DMS53 (cell line): ENCODE measurements at places on chromosomes 7 and 10.
A peak's percentile ranks its signal among the peaks of the same experiment; 100 is the strongest.

GRCh38 chr7:38300175-38300574 lies 26.7 kb upstream of the TARP start:
- no peak for DNase-seq

- DNase-seq: no peak
These were observed 534.8 kb downstream of the AUTS2 start for GRCh38 chr7:70132852-70133690.

- DNase-seq: no peak
These were observed 33.8 kb upstream of the TOMM7 start for GRCh38 chr7:22856416-22856815.

- peak; percentile 31 for DNase-seq
These were observed 331.2 kb downstream of the LRRTM3 start for GRCh38 chr10:67257018-67257417.

GRCh38 chr10:19250546-19250945 lies 201.9 kb downstream of the MALRD1 start:
- no peak for DNase-seq

- DNase-seq: no peak
These were observed 5.2 kb upstream of the UTF1 start for GRCh38 chr10:133224756-133225372.

GRCh38 chr7:64655811-64656210 lies 10.1 kb upstream of the ZNF107 start:
- DNase-seq: no peak

GRCh38 chr7:44489955-44490350 lies 505 bp downstream of the NUDCD3 start:
- DNase-seq: peak; percentile 68

DNA sequence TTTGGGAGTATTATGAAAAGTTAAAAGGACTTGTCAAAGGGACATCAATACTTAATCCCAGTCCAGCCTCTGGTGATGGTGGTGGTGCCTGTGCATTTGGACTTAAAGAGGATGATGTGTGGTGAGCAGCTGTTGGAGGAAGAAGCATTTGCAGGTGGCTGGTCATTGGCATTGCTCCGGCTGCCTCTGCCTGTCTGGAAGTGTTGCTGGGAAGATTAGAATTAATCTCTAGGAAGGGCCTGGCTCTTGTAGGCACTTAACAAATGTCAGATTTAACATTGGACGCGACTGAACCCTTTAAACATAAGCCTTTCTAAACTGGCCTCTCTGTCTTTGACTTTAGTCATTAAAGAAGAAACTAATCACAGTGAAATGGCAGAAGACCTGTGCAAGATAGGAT lies 58.8 kb downstream of the FIGNL1 start:
- DNase-seq: no peak

DNA sequence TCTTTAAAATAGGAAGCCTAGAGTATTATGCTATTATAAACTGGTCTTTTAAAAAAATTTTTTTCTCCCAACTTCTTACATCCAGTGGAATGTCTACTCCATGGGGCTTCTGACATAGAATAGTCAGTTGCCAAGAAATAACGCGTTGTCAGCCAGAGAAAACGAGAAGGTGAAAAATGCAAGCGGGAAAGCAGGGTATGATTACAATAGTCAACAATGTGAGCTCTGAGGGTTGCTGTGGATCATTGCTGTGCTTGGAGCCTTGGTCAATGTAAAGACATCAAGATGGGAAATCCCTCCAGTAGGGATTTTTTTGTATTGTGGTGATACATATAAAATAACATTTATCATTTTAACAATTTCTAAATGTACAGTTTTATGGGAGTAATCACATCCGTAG lies 27.6 kb upstream of the PLPP4 start:
- DNase-seq: no peak

DNA sequence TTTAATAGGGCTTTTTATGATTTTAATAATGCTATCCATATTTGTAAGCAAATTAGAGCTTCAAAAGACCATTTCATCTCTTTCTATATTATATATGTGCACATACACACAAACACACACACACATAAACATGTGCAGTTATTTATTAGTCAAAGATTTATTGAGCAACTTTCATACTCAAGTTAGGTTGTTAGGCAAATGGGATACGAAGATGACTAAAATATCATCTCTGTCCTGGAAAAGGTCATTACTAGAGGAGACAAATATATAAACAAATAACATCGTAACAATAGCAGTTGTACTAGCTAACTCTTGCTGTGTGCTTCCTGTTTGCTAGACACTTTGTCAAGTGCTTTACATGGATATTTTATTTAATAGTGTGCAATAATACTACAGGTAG lies 307.9 kb downstream of the SNX13 start:
- no peak for DNase-seq

GRCh38 chr7:23207021-23207420 lies 25.2 kb downstream of the NUP42 start:
- DNase-seq: peak; percentile 81

DNA sequence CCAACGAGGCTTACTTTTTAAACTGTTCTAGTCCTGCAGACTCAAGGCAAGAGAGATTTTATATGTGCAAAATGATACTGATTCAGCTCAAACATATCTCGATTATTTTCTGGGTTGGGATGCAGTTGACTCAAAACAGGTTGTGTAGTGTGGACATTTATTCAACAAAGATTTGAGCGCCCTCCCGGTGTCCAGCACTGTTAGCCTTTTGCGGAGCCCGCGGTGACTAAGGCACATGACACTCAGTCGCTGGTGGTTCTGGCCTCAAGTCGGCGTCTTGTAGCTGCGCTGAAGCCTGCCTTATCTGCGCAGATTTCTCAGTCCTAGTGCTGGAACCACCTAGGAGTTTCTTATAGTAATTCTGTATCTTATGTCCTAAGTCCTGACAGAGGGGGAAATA lies 938 bp upstream of the CADPS2 start:
- DNase-seq: peak; percentile 92

DNA sequence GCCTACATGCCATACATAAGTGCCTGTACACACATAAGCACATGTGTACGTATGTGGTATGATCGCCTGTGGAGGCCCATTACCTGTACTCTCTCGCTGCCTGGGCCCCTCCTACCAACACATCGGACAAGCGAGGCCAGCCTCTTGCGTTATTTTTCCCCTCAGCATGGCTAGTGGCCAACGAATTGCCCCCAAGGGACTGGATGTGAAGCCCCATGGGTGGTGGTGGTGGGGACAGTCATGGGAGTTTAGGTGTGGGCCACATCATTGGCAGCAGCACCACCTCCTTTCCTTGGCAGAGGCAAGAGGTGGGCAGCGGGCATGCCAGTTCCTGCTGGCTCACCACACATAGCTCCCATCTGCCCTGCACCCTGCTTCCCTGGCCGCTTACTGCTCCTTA lies 10.0 kb downstream of the GRK5 start:
- DNase-seq: no peak

DNA sequence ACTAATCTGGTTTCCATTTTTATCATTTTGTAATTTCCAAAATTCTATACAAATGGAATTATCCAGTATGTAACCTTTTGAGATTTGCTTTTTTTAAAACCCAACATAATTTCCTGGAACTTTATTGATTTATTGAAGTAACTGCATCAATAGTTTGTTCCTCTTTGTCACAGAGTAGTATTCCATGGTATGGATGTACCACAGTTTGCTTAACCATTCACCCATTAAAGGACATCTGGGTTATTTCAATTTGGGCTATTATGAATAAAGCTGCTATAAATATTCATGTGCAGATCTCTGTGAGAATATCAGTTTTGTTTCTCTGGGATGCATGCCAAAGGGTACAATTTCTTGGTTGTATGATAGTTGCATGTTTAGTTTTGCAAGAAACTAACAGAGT lies 2.9 kb downstream of the GPNMB start:
- no peak for DNase-seq

DNA sequence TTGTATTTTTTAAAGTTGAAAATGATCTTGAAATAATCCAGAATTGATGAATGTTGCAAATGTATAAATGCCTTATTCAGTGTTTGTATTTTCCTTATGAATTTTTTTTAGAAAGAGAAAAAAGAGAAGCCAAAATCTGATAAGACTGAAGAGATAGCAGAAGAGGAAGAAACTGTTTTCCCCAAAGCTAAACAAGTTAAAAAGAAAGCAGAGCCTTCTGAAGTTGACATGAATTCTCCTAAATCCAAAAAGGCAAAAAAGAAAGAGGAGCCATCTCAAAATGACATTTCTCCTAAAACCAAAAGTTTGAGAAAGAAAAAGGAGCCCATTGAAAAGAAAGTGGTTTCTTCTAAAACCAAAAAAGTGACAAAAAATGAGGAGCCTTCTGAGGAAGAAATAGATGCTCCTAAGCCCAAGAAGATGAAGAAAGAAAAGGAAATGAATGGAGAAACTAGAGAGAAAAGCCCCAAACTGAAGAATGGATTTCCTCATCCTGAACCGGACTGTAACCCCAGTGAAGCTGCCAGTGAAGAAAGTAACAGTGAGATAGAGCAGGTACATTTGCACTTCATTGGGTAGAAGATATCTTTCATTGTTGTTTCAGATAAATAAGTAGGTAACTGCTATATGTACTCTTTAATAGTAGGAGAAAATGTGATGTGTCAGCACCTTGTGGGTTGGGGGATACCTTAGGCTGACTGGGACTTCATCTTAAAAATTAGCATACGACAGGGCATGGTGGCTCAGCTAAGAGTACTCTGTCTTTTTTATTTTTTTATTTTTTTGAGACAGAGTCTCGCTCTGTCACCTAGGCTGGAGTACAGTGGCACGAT lies 3.9 kb downstream of the DDX21 start:
- DNase-seq: no peak

DNA sequence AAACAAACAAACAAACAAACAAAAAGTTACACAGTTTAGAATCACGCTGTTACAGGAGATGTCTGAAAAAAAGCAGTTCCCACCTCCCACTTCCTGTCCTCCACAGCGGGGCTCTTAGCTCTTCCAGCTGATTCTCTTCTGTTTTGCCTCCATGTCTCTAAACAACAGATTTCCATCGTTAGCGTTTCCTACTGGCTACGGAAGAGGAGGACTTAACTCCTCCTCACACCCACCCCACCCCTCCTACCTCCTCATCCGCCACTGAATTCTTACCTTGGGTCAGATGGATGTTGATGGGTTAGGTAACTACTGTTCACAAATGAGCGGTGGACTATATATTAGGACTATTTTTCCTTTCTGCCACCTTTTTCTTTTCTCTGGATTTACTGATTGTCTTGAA lies 36.8 kb upstream of the NUB1 start:
- peak; percentile 73 for DNase-seq

DNA sequence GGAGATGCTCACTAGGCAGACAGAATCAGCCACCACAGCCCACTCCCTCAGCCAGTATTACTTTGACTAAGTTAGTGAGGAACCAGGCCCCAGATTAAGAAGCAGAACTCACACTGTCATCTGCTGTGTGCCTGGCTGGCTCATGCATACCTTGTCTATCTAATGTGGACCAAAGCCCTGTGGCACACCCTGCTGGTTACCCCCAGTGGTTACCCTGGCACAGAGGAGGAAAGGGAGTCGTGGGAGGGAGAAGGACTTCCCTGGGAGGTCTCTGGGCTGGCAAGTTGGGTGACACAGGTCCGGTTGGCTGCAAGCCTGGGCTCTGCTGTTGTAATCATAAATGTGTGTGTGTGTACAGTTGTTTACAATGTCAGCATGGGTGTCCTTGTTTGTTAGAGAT lies 7.5 kb upstream of the SH2D4B start:
- peak; percentile 28 for DNase-seq

- DNase-seq: no peak
These were observed 139.1 kb downstream of the GATA3 start for GRCh38 chr10:8193546-8193945.

GRCh38 chr7:124155432-124156022 lies 122.7 kb upstream of the TMEM229A start:
- peak; percentile 77 for DNase-seq

DNA sequence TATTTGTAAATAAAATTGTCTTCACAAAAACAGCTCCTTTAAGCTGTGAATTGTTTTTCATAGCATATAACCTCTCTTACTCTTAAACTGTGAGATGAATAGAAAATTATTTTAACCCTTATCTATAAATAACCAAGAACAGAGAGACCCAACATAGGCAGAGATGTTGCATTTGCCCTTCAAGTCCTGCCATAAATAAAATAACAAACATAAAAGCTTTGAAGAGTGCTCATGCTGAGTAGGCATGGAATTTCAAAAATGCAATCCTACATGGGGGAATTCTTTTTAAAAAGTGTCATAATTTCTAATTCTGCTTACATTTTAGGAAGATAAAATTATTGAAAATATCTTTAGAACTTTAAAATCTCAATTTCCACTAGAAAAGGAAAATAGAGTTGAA lies 124.1 kb upstream of the FERD3L start:
- no peak for DNase-seq

DNA sequence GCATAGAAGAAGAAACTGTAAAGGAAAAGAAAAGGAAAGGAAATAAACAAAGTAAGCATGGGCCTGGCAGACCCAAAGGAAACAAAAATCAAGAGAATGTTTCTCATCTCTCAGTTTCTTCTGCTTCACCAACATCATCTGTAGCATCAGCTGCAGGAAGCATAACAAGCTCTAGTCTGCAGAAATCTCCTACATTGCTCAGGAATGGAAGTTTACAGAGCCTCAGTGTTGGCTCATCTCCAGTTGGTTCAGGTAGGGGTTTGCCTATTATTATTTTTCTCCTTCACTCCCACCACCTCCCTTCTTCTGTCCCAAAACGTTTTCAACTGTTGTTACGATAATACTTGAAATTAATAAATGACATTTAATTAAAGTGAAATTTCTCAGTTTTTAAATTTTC lies 139.6 kb downstream of the MLLT10 start:
- no peak for DNase-seq

DNA sequence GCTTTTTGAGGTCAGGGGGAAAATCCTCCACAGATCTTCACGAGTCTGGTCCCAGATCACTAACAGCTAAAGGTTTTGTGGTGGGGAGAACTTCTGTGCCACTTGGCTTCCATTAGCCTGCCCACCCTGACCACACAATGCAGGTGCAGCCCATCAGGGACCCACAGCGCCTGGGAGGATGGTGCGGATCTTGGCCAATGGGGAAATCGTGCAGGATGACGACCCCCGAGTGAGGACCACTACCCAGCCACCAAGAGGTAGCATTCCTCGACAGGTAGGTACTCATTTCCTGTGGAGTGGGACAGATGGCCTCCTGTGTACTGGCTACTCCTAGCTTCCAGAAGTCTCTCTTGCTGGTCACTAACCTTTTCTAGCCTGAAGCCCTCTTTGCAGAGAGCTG lies 1.5 kb downstream of the FAM241B start:
- DNase-seq: no peak

- DNase-seq: peak; percentile 54
These were observed 987 bp upstream of the EXOC6 start for GRCh38 chr10:92847202-92847864.
